Stimulated activated CD4-positive, alpha-beta T cell treated with anti-CD3 and anti-CD28 coated beads, Interleukin-1b, Interleukin-23, amount 100 ng/mL, for 1 hour (primary cell): ENCODE measurements at places on chromosomes 5 and 9.

DNA sequence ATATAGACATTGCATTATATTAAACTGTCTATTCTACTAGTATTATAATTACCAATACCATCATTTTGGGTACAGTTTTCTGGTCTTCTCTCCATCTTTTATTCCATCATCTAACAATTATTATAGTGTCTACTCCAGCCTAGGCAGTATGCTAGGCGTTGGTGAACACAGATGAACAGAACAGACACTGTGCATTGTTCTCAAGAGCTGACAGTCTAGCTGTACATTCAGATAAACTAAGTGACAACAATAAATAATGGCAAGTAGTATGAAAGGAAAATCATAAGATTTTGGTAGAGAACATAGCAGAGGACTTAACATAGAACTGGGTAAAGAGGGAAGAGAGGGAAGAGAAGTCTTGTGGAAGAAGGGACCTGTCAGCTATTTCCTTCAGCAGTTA, 12.5 kb upstream of the SGCD start:
- no peak for DNase-seq

DNA sequence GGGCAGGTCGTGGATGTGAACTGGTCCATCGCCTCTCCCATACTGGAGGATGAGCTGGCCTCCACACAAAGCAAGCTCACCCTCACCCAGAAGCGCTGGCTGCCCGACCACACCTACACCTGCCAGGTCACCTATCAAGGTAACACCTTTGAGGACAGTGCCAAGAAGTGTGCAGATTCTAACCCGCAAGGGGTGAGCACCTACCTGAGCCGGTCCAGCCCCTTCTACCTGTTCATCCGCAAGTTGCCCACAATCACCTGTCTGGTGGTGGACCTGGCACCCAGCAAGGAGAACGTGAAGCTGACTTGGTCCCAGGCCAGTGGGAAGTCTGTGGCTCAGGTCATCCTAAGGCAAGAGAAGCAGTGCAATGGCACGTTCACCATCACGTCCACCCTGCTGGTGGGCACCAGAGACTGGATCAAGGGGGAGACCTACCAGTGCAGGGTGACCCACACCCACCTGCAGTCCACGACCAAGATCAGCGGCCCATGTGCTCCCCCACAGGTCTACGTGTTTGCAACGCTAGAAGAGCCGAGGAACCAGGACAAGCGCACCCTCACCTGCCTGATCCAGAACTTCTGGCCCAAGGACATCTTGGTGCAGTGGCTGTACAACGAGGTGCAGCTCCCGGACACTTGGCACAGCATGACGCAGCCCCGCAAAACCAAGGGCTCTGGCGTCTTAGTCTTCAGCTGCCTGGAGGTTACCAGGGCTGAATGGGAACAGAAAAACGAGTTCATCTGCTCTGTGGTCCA, 71.3 kb downstream of the INSL6 start:
- DNase-seq, result no peak

GRCh38 chr5:55864606-55865541, 13.7 kb downstream of the IL31RA start:
- no peak for DNase-seq

- DNase-seq, result no peak
Measured at GRCh38 chr5:125341436-125341835, 595.0 kb upstream of the ZNF608 start.

DNA sequence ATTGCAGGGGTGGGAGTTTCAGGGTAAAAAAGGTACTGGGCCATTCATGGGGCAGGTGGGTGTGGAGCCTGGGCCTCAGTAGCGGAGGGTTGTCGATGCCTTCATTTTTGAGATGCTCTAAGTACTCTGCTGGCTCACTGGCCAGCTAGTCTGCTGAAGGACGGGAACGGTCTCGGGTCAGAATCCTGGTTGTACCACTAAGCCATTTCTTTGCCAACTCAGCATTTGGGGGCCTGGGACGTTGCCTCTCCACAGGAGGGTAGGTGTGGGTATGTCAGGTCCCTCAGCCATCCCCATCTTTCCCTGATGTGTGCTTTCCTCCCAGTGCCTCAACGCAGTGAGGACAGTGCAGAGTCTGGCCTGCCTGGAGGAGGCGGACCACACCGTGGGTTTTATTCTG, 25.1 kb downstream of the SH3GLB2 start:
- no peak for DNase-seq

GRCh38 chr5:39419796-39420195, 5.0 kb downstream of the DAB2 start:
- no peak for DNase-seq

GRCh38 chr5:57844410-57844809, 361.8 kb upstream of the ACTBL2 start:
- DNase-seq, result no peak

DNA sequence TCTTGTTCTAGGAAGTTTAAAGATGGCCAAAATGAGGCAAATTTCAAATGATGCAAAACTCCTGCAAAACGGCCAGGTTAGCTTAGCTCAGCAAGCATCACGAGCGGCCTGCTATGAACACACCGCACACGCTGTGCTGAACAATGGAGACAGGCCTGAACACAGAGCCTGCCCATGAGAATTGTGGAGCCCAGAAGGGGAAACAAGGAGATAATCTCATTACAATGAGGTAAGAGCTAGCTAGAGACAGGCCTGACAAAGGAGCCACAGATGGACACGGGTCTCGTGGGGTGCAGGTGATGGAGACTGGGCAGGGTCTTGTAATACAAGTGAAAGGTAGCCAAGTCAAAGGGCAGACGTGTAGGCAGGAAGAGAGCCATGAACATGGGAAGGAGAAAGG, 50.2 kb downstream of the PSMB7 start:
- DNase-seq, result no peak

DNA sequence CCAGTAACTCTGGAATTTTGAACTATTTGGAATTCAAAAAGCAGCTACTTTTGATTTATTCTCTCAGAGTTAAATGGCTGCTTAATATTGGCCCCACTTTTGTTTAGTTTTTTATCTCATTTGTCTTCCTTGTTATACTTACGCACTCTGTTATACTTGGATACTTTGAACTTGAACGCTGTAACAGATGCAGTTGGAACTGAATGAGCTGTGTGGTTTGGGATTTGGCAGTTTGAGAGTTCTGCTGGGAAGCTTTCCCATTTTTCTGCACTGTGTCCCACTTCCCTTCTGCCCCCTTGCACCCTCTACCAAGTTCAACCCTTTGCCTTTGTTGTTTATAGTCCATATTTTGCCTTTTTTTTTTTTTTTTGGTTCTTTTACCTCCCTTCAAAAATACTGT, 3.8 kb downstream of the RHOBTB3 start:
- no peak for DNase-seq

GRCh38 chr5:37751227-37751626, 88.6 kb downstream of the GDNF start:
- DNase-seq, result no peak

DNA sequence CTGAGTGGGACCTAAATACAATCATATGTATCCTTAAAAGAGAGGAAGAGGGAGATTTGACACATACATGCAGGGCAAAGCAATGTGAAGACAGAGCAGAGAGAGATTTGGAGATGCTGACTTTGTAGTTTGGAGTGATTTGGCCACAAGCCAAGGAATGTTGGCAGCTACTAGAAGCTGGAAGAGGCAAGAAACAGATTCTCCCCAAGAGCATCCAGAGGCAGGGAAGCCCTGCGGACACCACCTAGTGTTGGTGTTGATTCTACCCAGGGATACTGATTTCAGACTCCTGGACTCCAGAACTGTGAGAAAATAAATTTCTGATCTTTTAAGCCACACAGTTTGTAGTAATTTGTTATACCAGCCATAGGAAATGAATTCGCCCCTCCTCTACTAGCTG, 64.9 kb upstream of the OSMR start:
- no peak for DNase-seq

GRCh38 chr5:141876628-141877355, 1.4 kb downstream of the PCDH1 start:
- no peak for DNase-seq

GRCh38 chr5:173717959-173718358, 101.5 kb upstream of the BOD1 start:
- no peak for DNase-seq

- no peak for DNase-seq
Measured at GRCh38 chr9:74666625-74667316, 169.6 kb downstream of the RORB start.

- DNase-seq, result no peak
Measured at GRCh38 chr9:121743441-121744001, 92.1 kb downstream of the DAB2IP start.

DNA sequence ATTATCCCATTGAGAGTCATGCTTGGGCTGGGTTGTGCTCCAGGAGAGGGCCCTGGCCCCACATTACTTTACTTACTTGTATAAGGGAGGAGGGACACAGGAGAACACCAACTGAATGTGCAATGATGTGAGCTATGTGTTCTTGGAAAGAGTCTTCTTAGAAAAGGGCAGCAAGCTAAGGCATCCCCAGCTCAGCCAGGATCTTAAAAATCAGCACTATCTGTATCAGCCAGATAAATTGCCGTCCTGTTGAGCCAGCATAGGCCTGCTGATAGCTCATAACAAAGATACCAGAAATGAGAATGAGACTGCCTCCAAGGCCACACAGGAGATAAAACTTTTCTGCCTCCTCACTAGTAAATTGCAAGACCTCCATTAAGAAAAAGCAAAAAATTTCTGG, 357.5 kb downstream of the CAAP1 start:
- no peak for DNase-seq

- DNase-seq, result no peak
Measured at GRCh38 chr9:81259896-81260295, 429.5 kb downstream of the TLE1 start.

DNA sequence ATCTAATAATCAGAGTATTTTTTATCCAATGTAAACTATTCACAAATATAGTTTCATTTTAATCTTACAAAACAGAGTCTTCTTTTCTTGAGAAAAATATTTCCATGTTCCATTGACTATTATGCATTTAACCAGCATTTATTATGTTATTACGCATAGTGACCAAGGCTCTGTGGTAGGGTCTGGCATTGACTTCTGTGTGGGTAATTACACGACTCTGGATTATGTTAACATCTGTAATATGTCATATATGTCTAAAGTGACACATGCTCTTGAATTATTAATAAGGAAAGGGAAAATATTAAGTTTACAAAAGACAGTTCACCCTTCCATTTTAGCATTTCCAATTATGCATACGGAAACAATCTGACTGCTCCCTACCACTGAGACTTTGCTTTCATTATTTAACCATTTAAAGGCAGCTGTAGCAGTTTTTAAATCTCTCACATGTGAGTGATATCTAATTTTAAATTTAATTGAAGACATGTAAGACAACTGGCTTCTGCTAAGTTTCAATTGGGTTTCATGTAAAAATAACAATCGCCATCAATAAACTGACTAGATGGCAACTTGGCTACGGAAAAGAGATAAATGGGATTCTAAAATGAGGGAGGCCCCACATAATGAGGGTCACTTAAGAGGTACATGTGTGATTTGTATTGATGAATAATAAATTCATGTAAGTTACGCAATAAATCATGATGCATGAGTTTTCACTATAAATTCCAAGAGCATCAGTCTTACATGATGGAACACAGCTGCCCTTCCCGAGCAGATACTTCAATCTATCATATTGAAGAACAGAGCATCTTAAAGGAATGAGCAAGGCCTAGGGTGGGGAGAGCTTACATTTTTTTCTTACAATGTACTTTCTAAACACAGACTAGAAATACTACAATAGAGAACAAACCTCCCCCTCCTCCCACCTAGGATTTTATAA, 1056.8 kb downstream of the MAT2B start:
- no peak for DNase-seq

DNA sequence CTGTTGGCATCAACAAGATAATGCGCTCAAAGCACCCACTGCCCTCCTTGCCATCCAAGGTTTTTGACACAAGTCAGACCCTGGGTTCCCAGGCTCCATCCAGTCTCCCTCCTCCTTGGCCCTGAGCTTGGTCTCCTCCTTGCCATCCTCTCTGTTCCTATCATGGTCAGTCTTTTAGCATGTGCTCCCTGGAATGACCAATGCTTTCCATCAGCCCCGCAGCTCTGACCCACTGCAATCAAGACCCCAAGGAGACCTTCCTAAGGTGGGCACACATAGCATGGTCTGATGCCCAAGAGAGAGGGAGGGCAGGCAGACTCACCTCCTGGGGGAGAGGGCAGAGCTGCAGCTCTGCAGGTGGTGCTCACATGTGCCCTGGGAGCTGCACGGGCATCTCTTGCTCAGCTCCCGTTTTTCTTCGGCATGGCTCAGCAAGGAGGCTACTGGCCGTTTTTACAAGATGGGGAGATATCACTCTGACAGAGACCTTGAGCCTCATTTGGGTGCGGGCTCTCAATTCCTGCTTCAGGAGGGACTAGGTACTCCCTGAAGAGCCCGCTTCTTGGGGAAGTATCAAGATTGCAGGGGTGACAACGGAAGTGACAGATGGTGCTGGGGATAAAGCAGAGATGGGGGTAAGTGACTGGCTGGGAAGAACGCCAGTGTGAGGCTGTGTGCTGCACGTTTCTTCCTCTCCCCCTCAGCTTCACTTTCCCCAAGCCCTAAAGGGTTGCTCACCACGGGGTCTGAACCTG, 3.3 kb downstream of the SEPTIN8 start:
- no peak for DNase-seq

- no peak for DNase-seq
Measured at GRCh38 chr5:103953601-103954382, 391.2 kb upstream of the NUDT12 start.

GRCh38 chr9:124022201-124023121, 10.9 kb downstream of the LHX2 start:
- DNase-seq, result no peak

DNA sequence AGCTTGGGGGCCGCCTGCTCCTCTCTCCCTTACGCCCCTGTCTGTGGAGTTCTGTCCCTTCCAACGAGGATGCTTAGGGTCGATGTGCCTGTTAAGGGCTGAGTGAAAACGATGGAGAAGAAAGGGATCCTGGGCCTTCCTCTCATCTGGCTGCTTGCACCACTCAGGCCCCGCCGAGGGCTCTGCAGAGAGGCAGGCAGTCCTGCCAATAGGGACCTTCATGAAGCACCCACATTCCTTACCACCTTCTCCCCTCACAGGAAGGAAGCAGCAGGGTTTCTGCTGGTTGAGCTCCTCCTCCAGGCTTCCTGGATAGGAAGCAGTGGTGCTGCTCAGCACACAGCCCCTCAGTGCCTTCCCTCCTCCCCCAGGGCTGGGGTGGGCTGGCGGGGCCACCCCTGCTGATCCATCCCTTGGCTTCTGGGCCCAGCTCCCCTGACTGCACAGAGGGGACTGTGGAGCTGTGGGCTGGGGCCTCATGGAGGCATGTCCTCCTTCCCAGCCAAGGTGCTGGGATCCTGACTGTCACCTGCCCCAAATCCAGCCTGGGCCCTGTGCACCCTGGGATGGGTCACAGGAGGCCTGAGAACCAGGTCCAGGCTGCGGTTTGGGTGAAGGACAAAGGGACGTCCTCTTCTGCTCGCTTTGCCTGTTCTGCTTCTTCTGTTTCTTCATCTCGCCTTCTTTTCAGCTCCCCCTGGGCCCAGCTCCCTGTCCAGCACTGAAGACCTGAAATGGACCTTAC, 50.5 kb downstream of the AHRR start:
- no peak for DNase-seq

DNA sequence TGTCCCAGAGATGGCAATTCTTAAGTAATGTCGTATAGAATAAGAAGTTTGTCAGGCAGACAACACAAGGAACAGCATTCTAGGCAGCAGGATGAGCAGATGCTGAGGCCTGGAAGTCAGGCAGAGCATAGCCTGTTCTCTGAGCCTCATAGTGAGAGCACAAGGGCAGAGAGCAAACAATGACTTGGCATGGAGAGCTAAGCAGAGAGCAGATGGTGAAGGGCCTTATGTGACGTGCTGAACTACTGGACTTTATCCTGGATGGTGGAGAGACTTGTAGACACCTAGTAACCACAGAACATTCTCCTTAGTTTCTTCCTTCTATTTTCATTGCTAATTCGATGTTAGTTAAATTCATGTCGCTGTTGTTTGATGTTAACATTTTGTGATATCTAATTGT, 60.1 kb downstream of the KCTD16 start:
- DNase-seq, result no peak
